Stimulated activated CD4-positive, alpha-beta T cell treated with anti-CD3 and anti-CD28 coated beads, TNF-alpha, amount 100 ng/mL, for 48 hours (primary cell): ENCODE measurements at places on chromosomes 13 and 19.

DNA sequence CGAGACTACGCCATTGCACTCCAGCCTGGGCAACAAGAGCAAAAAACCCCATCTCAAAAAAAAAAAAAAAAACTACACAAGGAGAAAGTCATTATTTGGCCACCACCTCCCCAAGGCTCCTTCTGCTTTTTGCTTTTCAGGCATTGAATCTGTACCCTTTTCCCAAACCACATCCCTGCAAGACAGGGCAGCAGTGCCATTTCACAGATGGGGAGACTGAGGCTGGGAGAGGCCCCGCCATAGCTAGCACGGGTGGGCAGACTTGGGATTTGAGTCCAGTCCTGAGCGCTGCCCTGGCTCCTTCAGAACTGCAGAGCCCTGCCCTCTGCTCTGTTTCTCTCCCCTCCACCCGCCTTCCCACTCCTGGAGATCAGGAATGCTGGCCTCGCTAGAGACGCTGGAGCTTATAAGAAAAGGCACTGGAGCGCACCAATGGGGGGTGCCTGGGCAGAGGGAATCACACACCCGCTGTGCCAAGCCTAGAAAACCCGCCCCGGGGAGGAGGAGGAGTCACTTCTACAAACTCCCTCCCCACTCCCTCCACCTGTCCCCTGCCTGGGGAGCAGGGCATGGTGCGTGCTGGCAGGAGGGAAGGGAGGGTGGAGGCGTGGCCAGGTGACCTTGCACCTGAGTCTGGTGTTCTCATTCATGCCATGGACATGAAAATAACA, 17.6 kb downstream of the TJP3 start:
- DNase-seq: no peak

- no peak for DNase-seq
These were observed 8.3 kb downstream of the PIAS4 start for GRCh38 chr19:4015705-4016402.

DNA sequence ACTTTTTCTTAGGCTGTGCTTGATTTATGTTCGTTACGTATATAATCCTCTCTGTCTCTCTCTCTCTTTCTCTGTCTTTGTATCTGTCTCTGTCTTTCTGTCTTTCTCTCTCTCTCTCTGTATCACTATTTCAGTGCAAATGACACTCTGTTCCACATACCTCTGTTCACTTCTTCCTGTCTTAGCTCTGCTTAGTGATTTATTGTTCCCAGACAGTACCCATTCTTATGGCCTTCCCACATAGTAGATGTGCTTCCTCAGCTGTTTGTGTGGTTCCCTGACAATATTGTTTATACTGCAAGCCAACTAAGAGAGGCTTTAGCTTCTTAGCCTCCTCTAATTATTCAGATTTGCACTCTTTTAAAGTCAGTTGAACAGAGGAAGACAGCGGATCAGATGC, 1244.2 kb downstream of the DIAPH3 start:
- no peak for DNase-seq

- no peak for DNase-seq
These were observed 8.4 kb upstream of the ZNF554 start for GRCh38 chr19:2811221-2811722.
